Activated CD8-positive, alpha-beta T cell treated with anti-CD3 and anti-CD28 coated beads for 36 hours (primary cell): ENCODE measurements at places on chromosomes 7 and 10. TPM values are rescaled to one million over a fixed set of nuclear protein-coding genes. Genes with fewer than 3 reads are reported as not detected.

The PNLIPRP2 gene
- not detected for total RNA-seq

- no peak for DNase-seq
Measured at GRCh38 chr7:82821037-82821436, 341.6 kb downstream of the PCLO start.

The CD36 gene
- not detected for total RNA-seq

- DNase-seq: peak; percentile 78
Measured at GRCh38 chr7:36670585-36671431, 53.5 kb downstream of the AOAH start.

The PPP1R17 gene
- total RNA-seq: not detected
